ENCODE measurements at places on chromosomes 1 and 21.

- DNase-seq: no peak
These were observed 35.5 kb upstream of the IGSF21 start for GRCh38 chr1:18072066-18072465.

GRCh38 chr1:107787299-107787698 is 177.7 kb downstream of the VAV3 start:
- DNase-seq: no peak

DNA sequence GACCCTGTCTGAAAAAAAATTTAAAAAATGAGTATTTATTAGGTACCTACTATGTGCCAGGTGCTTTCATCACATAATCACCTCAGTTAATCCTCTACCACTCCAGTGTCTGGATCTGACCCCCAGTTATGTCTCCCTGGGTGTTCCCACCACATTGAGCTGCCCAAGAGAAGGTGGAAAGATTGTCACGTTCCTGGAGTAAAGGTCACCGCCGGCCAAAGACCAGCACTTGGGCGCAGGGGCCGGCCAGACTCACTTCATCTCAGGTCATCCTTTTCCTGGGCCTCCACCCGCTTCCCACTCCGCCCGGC is 714 bp downstream of the PYCR2 start:
- DNase-seq: no peak

DNA sequence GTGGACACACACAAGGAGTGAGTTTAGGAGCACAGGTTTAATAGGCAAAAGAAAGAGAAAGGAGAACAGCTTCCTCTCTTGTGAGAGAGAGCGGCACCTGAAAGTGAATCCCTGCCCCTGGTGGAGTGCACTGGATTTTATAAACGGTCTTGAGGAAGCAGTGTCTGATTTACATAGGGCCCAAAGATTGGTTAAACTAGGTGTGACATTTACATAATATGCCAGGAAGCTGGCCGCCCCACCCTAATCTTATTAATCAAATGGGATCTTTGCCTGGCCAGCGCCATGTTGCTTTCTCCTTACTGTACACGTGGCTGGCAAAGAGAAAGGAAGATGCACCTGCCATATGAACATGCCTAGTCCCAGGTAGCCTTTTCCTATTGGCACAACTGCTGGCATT is 38.7 kb downstream of the CFH start:
- no peak for DNase-seq
